ENCODE measurements at places on chromosomes 2 and 18. TPM values are rescaled to one million over a fixed set of nuclear protein-coding genes. Genes with fewer than 3 reads are reported as not detected.
A peak's percentile ranks its signal among the peaks of the same experiment; 100 is the strongest.

Gene NYAP2
- total RNA-seq = not detected

GRCh38 chr2:53475766-53476165, 291.8 kb upstream of the CHAC2 start:
- no peak overlapping the region for H3K4me3 ChIP-seq
- no peaks in the 10 kb centered on the region for H3K27me3 ChIP-seq
- H3K4me1 ChIP-seq = no peaks in the 10 kb centered on the region
- no peaks in the 10 kb centered on the region for H3K36me3 ChIP-seq
- no peak for DNase-seq

GRCh38 chr2:11417946-11418585, 47.9 kb downstream of the E2F6 start:
- H3K4me3 ChIP-seq = no peak overlapping the region
- H3K27ac ChIP-seq = no peak overlapping the region
- no peaks in the 10 kb centered on the region for H3K36me3 ChIP-seq
- no peaks in the 10 kb centered on the region for H3K4me1 ChIP-seq
- peak; percentile 22 for DNase-seq

DNA sequence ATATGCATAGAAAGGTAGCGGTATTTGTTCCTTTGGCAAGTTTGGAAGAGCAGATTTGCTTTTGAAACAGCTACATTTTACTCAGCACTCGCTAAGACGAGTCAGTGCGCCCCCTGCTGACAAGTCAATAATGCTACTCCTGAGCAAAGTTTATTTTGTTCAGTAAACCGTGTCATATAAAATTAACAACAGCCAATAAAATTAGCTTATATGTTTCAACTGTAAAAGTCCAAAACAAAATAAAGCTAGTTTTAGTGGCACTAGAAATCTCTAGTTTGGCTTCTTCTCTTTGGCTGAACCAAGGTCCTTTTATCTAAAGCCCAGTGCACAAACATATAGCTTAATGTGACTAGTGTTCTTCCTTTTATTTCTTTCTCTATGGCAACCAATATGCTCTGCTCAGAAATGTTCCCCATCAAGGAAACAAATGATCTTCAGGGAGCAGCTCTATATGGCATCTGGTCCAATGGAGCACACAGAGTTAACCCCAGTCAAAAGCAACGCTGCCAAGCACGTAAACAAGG, 4.2 kb upstream of the POU3F3 start:
- H3K27me3 ChIP-seq = peaks cover 83% of the 10 kb centered on the region
- H3K36me3 ChIP-seq = no peaks in the 10 kb centered on the region
- peaks cover 30% of the 10 kb centered on the region for H3K4me1 ChIP-seq

Gene C1GALT1C1L
- not detected for total RNA-seq

- H3K4me3 ChIP-seq = no peak overlapping the region
- H3K27me3 ChIP-seq = no peaks in the 10 kb centered on the region
- DNase-seq = no peak
- peaks cover 19% of the 10 kb centered on the region for H3K4me1 ChIP-seq
- H3K36me3 ChIP-seq = no peaks in the 10 kb centered on the region
These were observed 74.3 kb upstream of the SLC1A4 start for GRCh38 chr2:64914735-64915509.

Gene PRSS56
- not detected for total RNA-seq

- peaks cover 12% of the 10 kb centered on the region for H3K4me1 ChIP-seq
- H3K4me3 ChIP-seq = no peak overlapping the region
- H3K27ac ChIP-seq = no peak overlapping the region
- H3K36me3 ChIP-seq = peaks cover 31% of the 10 kb centered on the region
These were observed 50.8 kb downstream of the EPG5 start for GRCh38 chr18:45916302-45916701.

Gene ASXL3
- not detected for total RNA-seq

- no peak overlapping the region for H3K27ac ChIP-seq
- H3K36me3 ChIP-seq = peaks cover 35% of the 10 kb centered on the region
- H3K4me3 ChIP-seq = no peak overlapping the region
- H3K27me3 ChIP-seq = no peaks in the 10 kb centered on the region
- no peak for DNase-seq
These were observed 62.5 kb downstream of the USP40 start for GRCh38 chr2:233503947-233504637.

DNA sequence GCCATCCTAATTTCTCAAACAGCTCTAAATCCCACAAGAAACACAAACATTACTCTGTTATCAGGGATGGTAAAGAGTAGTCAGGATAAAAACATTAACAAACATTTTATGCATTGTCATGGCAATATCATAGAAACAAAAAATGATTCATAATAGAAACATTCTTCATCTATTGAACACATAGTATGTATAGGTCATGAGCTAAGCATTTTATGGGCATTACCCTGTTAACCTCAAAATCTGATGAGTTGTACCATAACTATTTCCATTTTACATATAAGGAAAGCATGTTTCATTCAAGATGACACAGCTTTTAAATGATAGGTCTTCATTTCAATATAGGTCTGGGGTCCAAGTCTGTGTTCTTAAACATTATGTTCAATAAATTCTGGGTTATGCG, 344.9 kb downstream of the RND3 start:
- no peak overlapping the region for H3K27ac ChIP-seq
- no peaks in the 10 kb centered on the region for H3K27me3 ChIP-seq
- no peak overlapping the region for H3K4me3 ChIP-seq
- no peaks in the 10 kb centered on the region for H3K4me1 ChIP-seq

- H3K27ac ChIP-seq = peak overlapping the region; percentile 75
- H3K27me3 ChIP-seq = no peaks in the 10 kb centered on the region
- peaks cover 67% of the 10 kb centered on the region for H3K4me1 ChIP-seq
- DNase-seq = peak; percentile 58
- peaks cover 11% of the 10 kb centered on the region for H3K36me3 ChIP-seq
These were observed 108.6 kb downstream of the MAP4K4 start for GRCh38 chr2:101806123-101806522.

- DNase-seq = no peak
- no peak overlapping the region for H3K27ac ChIP-seq
- no peaks in the 10 kb centered on the region for H3K4me1 ChIP-seq
- H3K4me3 ChIP-seq = no peak overlapping the region
- peaks cover 4% of the 10 kb centered on the region for H3K27me3 ChIP-seq
- no peaks in the 10 kb centered on the region for H3K36me3 ChIP-seq
These were observed 324.9 kb upstream of the SLC14A2 start for GRCh38 chr18:45290364-45290763.

- H3K4me1 ChIP-seq = peaks cover 69% of the 10 kb centered on the region
- H3K27ac ChIP-seq = no peak overlapping the region
- H3K27me3 ChIP-seq = no peaks in the 10 kb centered on the region
- no peak for DNase-seq
- H3K36me3 ChIP-seq = peaks cover 21% of the 10 kb centered on the region
These were observed 8.1 kb downstream of the CWC22 start for GRCh38 chr2:179999000-179999399.

DNA sequence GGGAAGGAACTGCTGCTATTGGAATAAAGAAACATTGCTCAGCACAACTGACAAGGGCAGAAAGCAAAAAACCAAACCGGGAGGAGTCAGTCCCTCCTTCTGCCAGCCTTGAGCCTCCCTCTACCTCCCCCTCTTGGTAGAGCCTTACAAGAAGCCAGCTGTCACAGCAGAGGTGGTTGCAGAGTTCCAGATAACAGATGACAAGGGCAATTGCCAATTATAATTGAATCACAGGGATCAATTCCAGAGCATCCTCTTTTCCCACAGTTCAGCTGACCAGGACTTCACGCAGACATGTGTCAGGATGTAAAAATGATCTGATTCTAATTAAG, 548.2 kb upstream of the LRRTM1 start:
- DNase-seq = no peak
- H3K36me3 ChIP-seq = no peaks in the 10 kb centered on the region
- H3K4me3 ChIP-seq = no peak overlapping the region
- no peak overlapping the region for H3K27ac ChIP-seq

GRCh38 chr2:46098621-46099062, 198.6 kb upstream of the EPAS1 start:
- no peak overlapping the region for H3K27ac ChIP-seq
- DNase-seq = peak; percentile 40
- H3K4me1 ChIP-seq = peaks cover 6% of the 10 kb centered on the region

DNA sequence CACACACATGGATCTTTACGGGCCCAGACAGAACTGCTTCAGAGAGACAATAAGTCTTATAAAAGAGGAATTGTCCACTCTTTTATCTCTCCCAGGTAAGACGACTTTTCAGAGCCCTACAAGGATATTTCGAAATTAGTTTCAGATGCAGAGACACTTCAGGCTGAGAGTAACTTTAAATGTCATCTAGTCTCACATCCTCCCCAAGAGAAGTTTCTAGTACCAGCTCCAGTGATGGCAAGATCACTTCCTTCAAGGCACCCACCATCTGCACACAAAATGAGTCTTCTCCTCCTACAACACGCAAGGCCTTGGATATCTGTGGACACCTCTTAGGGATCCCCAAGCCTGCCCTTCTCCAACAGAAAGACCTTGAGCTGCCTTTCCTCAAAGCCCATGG, 39.0 kb upstream of the KLHL29 start:
- no peaks in the 10 kb centered on the region for H3K36me3 ChIP-seq

DNA sequence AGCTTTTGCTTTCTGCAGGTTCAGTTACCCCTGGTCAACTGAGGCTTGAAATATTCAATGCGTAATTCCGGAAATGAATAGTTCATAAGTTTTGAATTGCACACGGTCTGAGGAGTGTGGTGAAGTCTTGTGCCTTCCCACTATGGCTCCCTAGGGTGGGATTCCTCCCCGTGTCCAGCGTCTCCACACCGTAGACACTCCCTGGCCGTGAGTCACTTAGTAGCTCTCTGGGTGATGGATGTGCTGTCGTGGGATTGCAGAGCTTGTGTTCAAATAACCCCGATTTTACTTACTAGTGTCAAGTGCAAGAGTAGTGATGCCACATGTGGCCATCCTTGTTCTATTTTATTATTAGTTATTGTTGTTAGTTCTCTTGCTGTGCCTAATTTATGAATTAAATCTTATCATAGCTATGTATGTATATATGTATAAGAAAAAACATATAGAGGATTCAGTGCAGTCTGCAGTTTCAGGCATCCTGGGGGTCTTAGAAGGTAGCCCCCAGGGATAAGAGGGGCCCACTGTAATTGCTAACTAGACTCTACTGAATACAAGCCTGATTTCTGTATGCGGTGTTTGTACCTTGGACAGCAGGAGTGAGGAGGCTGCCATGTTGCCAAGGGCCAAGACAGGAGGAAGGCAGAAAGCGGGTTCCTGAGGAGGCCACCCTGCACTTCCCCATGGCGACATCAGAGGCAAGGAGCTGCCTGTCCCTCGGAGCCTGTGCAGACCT, 47.7 kb upstream of the PDIA6 start:
- no peaks in the 10 kb centered on the region for H3K36me3 ChIP-seq
- H3K4me1 ChIP-seq = peaks cover 30% of the 10 kb centered on the region
- H3K4me3 ChIP-seq = no peak overlapping the region
- no peak overlapping the region for H3K27ac ChIP-seq

DNA sequence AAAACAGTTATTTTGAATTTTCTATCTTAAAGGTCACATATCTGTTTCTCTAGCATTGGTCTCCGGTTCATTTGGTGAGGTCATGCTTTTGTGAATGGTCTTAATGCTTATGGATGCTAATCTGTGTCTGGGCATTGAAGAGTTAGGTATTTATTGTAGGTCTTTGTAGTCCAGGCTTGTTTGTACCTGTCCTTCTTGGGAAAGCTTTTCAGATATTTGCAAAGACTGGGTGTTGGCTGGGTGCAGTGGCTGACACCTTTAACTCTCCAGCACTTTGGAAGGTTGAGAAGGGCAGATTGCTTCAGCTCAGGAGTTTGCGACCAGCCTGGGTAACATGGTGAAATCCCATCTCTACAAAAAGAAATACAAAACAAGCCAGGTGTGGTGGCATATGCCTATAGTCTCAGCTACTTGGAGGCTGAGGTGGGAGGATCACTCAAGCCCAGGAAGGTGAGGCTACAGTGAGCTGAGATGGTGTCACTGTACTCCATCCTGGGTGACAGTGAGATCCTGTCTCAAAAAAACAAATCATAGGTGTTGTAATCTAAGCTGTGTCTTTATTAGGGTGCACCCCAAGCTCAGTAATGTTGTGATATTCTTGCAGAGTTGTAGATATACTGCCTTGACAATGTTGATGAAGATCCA, 82.3 kb downstream of the FAM117B start:
- peaks cover 35% of the 10 kb centered on the region for H3K4me1 ChIP-seq
- DNase-seq = no peak
- no peak overlapping the region for H3K4me3 ChIP-seq
- no peaks in the 10 kb centered on the region for H3K27me3 ChIP-seq

DNA sequence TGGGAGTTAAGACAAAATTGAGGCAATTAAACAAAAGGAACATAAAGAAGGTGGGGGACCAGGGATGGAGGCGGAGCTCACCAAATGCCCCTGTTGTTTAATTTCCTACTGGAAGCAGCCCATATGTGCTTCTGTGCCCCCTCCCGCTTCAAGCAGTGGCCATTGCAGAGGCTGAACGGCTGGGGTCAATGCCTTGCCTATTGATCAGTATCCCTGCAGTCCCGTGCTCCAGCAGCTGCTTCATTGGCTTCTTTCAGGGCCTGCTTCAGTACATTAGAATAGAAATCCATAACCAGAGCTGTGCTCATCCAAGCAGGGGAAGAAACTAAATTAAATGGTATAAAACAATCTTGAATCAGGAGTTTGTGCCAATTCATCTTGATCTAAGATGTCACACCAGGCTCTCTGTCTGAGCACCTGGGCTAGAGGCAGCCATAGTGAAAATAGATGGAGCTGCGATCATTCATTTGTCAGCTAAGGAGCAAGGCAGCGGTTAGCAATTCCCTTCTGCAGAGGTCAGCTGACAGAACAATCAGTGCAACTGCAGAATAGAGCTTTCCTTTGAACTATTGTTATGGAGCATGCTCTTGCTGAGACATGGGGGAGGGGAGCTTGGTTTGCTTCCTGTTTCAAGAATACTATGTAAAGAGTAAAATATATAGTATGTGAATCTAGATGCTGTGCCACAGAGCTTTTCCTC, 222.4 kb downstream of the WDR7 start:
- peaks cover 15% of the 10 kb centered on the region for H3K4me1 ChIP-seq
- H3K27me3 ChIP-seq = no peaks in the 10 kb centered on the region
- H3K4me3 ChIP-seq = no peak overlapping the region
- no peak overlapping the region for H3K27ac ChIP-seq
- peak; percentile 13 for DNase-seq

Gene RAD51AP2
- not detected for total RNA-seq

Gene TUBB8B
- not detected for total RNA-seq

Gene INO80B
- 24.2 TPM for total RNA-seq

DNA sequence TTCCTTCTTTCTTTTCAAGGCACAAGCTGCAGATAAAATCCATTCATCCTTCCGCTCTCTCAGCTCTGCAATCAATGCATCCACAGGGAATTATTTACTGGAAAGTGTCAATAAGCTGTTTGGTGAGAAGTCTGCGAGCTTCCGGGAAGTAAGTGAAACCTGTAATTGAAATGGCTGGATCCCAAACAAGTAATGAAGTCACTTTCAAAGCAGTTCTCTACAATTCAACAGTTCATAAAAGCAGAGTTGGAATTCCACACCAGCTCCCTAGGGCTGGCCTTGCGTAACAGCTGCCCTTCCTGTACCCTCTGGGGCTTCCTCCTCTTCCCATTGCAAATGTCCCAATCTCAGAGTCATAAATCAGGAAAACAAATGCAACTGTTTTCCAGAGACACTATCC, 9.6 kb downstream of the SERPINB2 start:
- H3K36me3 ChIP-seq = no peaks in the 10 kb centered on the region
- H3K4me3 ChIP-seq = no peak overlapping the region
- H3K27me3 ChIP-seq = peaks cover 15% of the 10 kb centered on the region
- no peak for DNase-seq

Gene NR4A2
- 23.0 TPM for total RNA-seq

Gene SLC40A1
- total RNA-seq = 4.2 TPM

- no peak overlapping the region for H3K4me3 ChIP-seq
- no peak overlapping the region for H3K27ac ChIP-seq
- no peaks in the 10 kb centered on the region for H3K4me1 ChIP-seq
These were observed 25.0 kb upstream of the FN1 start for GRCh38 chr2:215460682-215461382.

Gene WBP1
- 24.9 TPM for total RNA-seq
